ENCODE measurements at places on chromosomes 13 and 19. TPM values are rescaled to one million over a fixed set of nuclear protein-coding genes. Genes with fewer than 3 reads are reported as not detected.

The C1QTNF9 gene
- not detected for total RNA-seq

DNA sequence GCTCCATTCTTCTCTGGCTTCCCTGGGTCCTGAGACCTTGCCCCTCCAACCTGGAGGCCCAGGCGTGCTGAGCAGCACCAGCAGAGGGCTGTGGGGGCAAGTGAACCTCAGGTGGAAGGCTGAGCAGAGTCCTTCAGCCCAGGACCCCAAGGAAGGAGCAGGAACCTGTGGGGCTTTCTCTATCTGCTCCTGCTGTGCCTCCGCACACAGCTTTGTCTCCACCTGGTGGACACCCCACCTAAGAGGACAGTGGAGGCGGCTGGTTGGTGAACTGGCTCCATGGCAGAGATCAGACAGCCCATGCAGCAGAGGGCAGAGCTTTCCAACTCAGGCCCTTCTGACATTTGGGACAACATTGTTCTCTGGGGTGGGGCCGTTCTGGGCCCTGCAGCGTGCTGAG is 19.7 kb downstream of the ZFR2 start:
- no peak overlapping the region for H3K27ac ChIP-seq
- no peaks in the 10 kb centered on the region for H3K4me1 ChIP-seq
- H3K36me3 ChIP-seq = peaks cover 2% of the 10 kb centered on the region
- no peak overlapping the region for H3K4me3 ChIP-seq

- H3K27me3 ChIP-seq = no peaks in the 10 kb centered on the region
- H3K27ac ChIP-seq = no peak overlapping the region
- H3K4me3 ChIP-seq = no peak overlapping the region
- H3K4me1 ChIP-seq = no peaks in the 10 kb centered on the region
- DNase-seq = no peak
Measured at GRCh38 chr19:47901370-47901769, 15.3 kb upstream of the SULT2A1 start.

DNA sequence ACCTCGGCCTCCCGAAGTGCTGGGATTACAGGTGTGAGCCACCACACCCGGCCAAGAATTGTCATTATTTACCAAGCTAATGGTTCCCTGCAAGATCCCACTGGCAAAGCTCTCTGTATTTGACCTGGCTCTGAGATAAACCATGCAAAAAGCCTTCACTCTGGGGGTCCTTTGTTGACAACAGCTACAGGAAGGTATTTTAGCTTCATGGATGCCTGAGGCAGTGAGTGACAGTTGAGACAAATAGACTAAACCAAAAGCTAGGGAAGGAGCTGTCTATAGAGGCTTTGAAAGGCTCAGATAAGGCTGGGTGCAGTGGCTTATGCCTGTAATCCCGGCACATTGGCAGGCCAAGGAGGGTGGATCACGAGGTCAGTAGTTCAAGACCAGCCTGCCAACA is 45.5 kb downstream of the NOTCH3 start:
- H3K27ac ChIP-seq = no peak overlapping the region
- H3K4me3 ChIP-seq = no peak overlapping the region
- H3K4me1 ChIP-seq = no peaks in the 10 kb centered on the region
- peaks cover 6% of the 10 kb centered on the region for H3K27me3 ChIP-seq
- peaks cover 7% of the 10 kb centered on the region for H3K36me3 ChIP-seq

The TSHZ3 gene
- total RNA-seq = 3.0 TPM

- H3K4me1 ChIP-seq = peaks cover 11% of the 10 kb centered on the region
- peak overlapping the region; percentile 1 for H3K27ac ChIP-seq
- DNase-seq = no peak
Measured at GRCh38 chr19:34503531-34504272, 22.1 kb downstream of the WTIP start.

GRCh38 chr19:51002542-51003311 is 1.3 kb upstream of the KLK8 start:
- H3K4me3 ChIP-seq = no peak overlapping the region
- H3K4me1 ChIP-seq = no peaks in the 10 kb centered on the region
- H3K36me3 ChIP-seq = no peaks in the 10 kb centered on the region
- DNase-seq = no peak
- peaks cover 76% of the 10 kb centered on the region for H3K27me3 ChIP-seq

- no peak overlapping the region for H3K27ac ChIP-seq
- no peaks in the 10 kb centered on the region for H3K36me3 ChIP-seq
- no peak for DNase-seq
- H3K4me3 ChIP-seq = no peak overlapping the region
- peaks cover 48% of the 10 kb centered on the region for H3K4me1 ChIP-seq
- H3K27me3 ChIP-seq = no peaks in the 10 kb centered on the region
Measured at GRCh38 chr13:45626731-45627374, 11.3 kb upstream of the ERICH6B start.

DNA sequence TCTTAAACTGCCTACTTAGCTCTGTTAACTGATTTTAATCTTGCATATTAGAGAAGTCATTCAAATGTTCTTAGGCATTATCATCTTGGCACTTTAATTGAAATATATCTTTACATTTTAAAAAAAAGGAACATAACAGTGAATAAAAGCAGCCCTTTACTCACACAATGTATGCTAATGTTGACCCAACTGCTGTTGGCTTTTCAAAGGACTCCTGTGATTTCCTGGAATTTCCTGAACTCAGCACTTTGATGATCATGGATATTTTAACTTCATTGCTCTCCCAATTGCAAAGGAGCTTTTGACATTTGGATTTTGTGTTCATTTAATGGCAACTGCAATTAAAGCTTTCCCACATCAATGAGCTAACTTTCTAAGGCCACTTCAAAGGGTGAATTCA is 1230.3 kb downstream of the DIAPH3 start:
- no peak for DNase-seq
- H3K36me3 ChIP-seq = no peaks in the 10 kb centered on the region
- H3K27me3 ChIP-seq = no peaks in the 10 kb centered on the region
- H3K4me3 ChIP-seq = no peak overlapping the region
- no peak overlapping the region for H3K27ac ChIP-seq

The SLC8A2 gene
- total RNA-seq = 0.61 TPM

- DNase-seq = no peak
- H3K4me3 ChIP-seq = peak overlapping the region; percentile 96
- H3K4me1 ChIP-seq = peaks cover 44% of the 10 kb centered on the region
- H3K27ac ChIP-seq = peak overlapping the region; percentile 98
- H3K36me3 ChIP-seq = peaks cover 28% of the 10 kb centered on the region
Measured at GRCh38 chr19:49497047-49497788, 984 bp downstream of the RPS11 start.

DNA sequence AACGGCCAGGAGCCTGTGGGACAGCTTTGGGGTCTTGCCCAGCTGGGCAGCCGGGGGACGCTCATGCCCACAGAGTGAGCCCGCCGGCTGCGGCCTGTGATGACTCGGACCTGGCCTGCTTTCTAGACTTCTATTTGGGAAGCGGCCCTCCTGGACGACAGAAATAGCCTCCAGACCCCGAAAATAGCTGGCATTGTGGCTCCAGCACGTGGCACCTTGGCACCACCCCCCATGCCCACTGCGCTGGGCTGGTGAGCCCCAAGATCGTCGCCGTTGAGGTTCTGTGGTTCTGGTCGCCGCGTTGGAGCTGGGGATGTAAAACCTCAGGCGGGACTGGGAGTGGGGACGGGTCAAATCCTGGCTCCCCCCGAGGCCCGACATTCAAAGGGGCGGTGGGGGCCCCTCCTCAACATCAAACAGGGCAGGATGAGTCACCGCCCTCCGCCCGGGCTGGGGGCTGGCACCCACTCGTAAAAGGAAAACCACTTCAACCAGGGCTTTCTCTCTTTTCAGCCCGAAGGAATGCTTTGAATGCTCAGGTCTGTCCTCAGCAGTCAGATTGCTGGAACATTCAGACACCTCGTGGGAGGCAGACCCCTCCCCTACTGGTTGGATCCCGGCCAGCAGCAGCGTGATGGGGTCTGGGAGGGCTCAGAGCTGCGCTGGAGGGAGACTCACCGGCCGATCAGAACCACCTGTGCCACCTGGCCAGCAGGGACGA is 42.1 kb downstream of the GADD45B start:
- H3K36me3 ChIP-seq = peaks cover 2% of the 10 kb centered on the region
- no peak for DNase-seq
- H3K4me3 ChIP-seq = no peak overlapping the region
- H3K27ac ChIP-seq = no peak overlapping the region

DNA sequence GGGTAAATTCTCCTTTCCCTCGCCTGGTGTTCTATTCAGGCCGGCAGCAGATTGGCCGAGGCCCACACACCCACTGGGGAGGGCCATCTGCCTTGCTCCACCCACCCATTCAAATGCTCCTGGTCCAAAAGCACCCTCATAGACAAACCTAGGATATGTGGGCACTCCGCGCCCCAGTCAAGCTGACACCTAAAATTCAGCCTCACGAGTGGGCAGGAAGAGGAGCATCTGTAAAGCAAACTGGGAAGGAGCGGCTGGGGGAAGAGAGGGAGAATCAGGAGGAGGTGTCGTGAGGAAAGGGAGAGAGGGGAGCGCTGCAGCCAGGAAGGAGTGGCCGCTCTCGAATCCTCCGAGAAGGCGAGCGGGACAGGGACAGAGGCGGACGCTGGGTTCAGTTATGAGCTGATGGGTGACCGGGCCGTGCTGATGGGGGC is 136.9 kb downstream of the USP12 start:
- no peak for DNase-seq
- H3K4me1 ChIP-seq = peaks cover 22% of the 10 kb centered on the region
- H3K36me3 ChIP-seq = no peaks in the 10 kb centered on the region

- no peak for DNase-seq
- no peaks in the 10 kb centered on the region for H3K4me1 ChIP-seq
- H3K4me3 ChIP-seq = no peak overlapping the region
- H3K27ac ChIP-seq = no peak overlapping the region
- no peaks in the 10 kb centered on the region for H3K36me3 ChIP-seq
- no peaks in the 10 kb centered on the region for H3K27me3 ChIP-seq
Measured at GRCh38 chr13:55302568-55302967, 1838.2 kb upstream of the PRR20A start.

- no peaks in the 10 kb centered on the region for H3K27me3 ChIP-seq
- no peaks in the 10 kb centered on the region for H3K36me3 ChIP-seq
- no peak overlapping the region for H3K4me3 ChIP-seq
- no peak overlapping the region for H3K27ac ChIP-seq
Measured at GRCh38 chr13:33509642-33510229, 224.2 kb upstream of the STARD13 start.

DNA sequence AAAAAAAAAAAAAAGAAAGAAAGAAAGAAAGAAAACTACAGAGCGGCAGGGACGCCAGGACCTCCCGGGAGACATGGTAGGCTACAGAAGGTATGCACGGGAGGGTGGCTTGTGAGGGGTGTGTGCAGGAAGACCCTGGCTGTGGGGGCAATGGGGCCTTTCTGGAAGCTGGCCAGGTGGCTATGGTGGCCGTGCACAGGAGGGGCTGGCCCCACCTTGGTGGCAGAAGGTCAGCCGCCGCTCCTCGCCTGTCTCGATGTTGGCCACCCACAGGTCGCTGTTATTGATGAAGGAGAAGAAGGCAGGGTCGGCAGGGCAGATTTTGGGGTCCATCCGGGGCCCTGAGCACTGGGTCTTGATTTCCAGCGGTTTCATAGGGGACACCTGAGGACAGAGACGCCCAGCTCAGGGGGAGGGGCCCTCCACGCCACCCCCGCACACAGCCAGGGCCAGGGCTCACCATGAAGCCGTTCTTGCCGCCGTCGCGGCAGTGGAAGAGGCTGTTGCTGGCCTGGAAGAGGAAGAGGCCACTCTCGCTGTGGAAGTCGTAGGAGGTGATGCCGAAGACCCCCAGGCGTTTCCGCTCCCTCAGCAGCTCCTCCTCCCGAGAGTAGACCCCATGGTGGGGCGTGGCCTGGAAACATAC is 19.8 kb downstream of the DPP9 start:
- H3K36me3 ChIP-seq = no peaks in the 10 kb centered on the region
- no peak overlapping the region for H3K27ac ChIP-seq
- H3K27me3 ChIP-seq = no peaks in the 10 kb centered on the region

GRCh38 chr19:38022791-38023670 is 116.0 kb downstream of the SIPA1L3 start:
- H3K27me3 ChIP-seq = no peaks in the 10 kb centered on the region
- no peak overlapping the region for H3K4me3 ChIP-seq
- no peaks in the 10 kb centered on the region for H3K36me3 ChIP-seq
- peaks cover 4% of the 10 kb centered on the region for H3K4me1 ChIP-seq
- no peak for DNase-seq
- no peak overlapping the region for H3K27ac ChIP-seq

The ZNF208 gene
- total RNA-seq = not detected

- H3K4me1 ChIP-seq = no peaks in the 10 kb centered on the region
- no peak overlapping the region for H3K4me3 ChIP-seq
- no peak for DNase-seq
- no peaks in the 10 kb centered on the region for H3K36me3 ChIP-seq
- no peaks in the 10 kb centered on the region for H3K27me3 ChIP-seq
- no peak overlapping the region for H3K27ac ChIP-seq
Measured at GRCh38 chr13:83221256-83221655, 661.0 kb downstream of the SLITRK1 start.

The NTN5 gene
- 0.50 TPM for total RNA-seq

- DNase-seq = no peak
- H3K27ac ChIP-seq = peak overlapping the region; percentile 12
- peaks cover 20% of the 10 kb centered on the region for H3K27me3 ChIP-seq
- H3K4me1 ChIP-seq = peaks cover 18% of the 10 kb centered on the region
- no peak overlapping the region for H3K4me3 ChIP-seq
- H3K36me3 ChIP-seq = no peaks in the 10 kb centered on the region
Measured at GRCh38 chr13:109836629-109837607, 50.5 kb upstream of the IRS2 start.

GRCh38 chr13:109785892-109786450 is 412 bp downstream of the IRS2 start:
- peaks cover 17% of the 10 kb centered on the region for H3K27me3 ChIP-seq
- H3K4me1 ChIP-seq = peaks cover 15% of the 10 kb centered on the region
- H3K4me3 ChIP-seq = peak overlapping the region; percentile 85
- peaks cover 9% of the 10 kb centered on the region for H3K36me3 ChIP-seq

- DNase-seq = no peak
- peaks cover 3% of the 10 kb centered on the region for H3K4me1 ChIP-seq
- H3K27ac ChIP-seq = no peak overlapping the region
- H3K4me3 ChIP-seq = no peak overlapping the region
Measured at GRCh38 chr13:87656306-87656705, 14.9 kb upstream of the SLITRK5 start.

- H3K4me3 ChIP-seq = no peak overlapping the region
- H3K36me3 ChIP-seq = no peaks in the 10 kb centered on the region
- no peaks in the 10 kb centered on the region for H3K27me3 ChIP-seq
- no peak for DNase-seq
- no peak overlapping the region for H3K27ac ChIP-seq
Measured at GRCh38 chr19:28836421-28836820, 376.5 kb downstream of the UQCRFS1 start.

DNA sequence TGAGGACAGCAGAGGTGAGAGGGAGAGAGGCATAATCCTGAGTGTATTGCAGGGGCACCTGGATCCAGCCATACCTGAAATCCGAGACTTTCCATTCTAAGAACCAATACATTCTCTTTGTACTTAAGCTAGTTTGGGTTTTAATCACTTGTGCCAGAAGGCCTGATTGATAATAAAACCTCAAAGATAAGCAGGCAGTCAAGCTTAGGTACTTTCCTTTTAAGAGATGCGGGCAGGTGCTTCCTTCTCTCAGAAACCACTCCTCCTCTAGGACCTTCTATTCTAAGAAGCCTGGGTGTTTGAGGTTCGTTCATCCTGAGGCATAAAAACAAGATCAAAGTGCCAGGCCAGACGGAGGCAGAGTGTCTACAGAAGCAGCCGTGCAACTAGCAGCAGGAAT is 22.2 kb downstream of the FAM187B start:
- no peak overlapping the region for H3K4me3 ChIP-seq
- peaks cover 2% of the 10 kb centered on the region for H3K27me3 ChIP-seq
- peaks cover 6% of the 10 kb centered on the region for H3K4me1 ChIP-seq
- no peaks in the 10 kb centered on the region for H3K36me3 ChIP-seq
- no peak for DNase-seq

The PSG11 gene
- not detected for total RNA-seq

- H3K27me3 ChIP-seq = peaks cover 68% of the 10 kb centered on the region
- no peak overlapping the region for H3K4me3 ChIP-seq
- H3K36me3 ChIP-seq = no peaks in the 10 kb centered on the region
- no peak for DNase-seq
Measured at GRCh38 chr19:33628921-33629825, 7.4 kb downstream of the CHST8 start.

GRCh38 chr19:1254081-1254527 is 5.7 kb downstream of the MIDN start:
- H3K4me3 ChIP-seq = peak overlapping the region; percentile 80
- no peak overlapping the region for H3K27ac ChIP-seq
- H3K4me1 ChIP-seq = peaks cover 20% of the 10 kb centered on the region

Data from neural crest cell (in vitro differentiated cells).